ENCODE measurements at places on chromosomes 1 and 21.

DNA sequence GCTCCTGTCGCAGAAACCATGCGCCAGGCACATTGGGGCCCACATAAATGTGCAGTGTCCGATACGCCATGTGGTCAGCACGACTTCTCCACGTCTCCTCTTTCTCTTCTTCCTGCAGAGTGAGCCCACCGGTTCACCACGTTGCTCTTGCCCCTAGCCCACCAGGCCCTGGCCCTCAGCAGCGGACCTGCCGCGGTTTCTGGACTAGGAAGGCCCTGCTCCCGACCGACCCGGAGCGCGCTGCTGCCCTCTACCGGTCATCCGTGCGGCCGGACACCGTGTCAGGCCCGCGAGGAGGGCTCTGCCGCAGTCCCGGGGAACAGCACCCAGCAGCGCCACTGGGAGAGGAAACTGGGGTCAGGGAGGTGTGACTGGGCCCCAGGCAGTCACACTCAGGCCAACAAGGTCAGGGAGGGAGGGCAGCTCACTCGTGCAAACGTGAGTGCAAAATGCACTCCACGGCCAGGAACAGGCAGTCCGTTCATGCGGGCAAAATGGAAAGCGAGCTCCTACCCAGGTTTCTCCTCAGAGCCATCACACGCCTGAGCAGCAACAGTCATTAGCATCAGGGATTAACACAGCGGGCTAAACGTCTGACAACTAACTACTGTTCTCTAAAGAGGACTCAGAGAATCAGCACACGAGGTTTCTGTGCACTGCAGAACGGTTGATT is 13.7 kb downstream of the TLR5 start:
- peak; percentile 81 for DNase-seq

DNA sequence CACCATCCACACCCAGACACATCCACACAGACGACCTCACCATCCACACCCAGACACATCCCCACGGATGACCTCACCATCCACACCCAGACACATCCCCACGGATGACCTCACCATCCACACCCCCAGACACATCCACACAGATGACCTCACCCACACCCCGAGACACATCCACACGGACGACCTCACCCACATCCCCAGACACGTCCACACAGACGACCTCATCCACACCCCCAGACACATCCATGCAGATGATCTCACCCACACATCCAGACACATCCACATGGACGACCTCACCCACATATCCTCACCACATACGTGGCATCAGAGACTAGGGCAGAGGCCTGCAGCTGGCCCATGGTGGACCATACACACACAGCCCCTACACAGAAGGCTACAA is 14.7 kb upstream of the FABP3 start:
- no peak for DNase-seq

DNA sequence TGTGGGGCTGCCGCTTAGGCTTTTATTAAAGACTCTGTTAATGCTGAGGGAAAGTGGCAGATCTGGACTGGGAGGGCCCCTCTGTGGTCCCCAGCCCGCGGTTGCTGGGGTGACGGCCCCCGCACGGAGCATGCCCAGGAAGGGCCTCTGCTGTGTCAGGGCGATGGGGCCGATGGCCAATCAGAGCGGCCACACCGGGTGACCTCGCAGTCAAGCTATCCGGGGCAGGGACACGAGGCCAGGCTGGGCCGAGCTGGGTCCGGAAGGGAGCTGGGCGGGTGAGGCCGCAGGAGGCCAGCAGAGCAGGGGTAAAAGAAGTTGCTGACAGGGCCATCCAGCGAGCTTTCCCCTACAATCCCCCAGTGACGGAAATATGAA is 145.1 kb downstream of the CASZ1 start:
- no peak for DNase-seq

- DNase-seq: no peak
These were observed 108.2 kb downstream of the FOXD2 start for GRCh38 chr1:47545912-47546483.

DNA sequence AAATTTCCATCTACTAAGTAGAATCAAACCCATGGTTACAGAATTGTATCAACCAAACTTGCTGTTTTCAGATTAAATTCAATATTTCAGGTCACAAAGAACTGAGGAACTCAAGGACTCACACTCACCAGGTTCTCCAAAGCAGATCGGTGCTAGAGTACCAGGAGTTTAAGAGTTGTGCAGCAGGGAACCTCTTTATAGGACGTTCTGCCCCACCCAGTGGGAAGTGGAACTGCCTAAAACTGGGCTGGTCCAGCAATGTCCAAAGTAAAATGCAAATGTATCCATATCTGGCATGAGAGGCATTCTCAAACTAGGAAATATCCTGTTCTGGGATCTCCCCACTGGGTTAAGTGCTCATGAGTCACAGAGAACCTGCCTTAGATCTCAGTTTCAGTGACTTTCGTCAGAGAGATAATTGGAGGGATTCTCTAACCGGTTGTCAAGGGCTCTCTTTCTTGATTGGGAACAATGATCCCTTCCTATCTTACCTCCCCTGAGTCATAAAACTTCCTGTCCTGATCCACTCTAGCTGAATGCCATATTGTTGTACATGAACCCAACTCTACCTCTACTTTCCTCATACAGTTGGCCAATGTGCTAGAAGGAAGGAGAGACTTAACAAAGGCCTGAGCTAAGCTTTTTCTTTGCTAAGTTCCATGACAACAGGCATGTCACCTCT is at the start of gene SPRR2D:
TSS of gene SPRR2D (minus strand) at position 171 of the 682 bp plus-strand sequence. CDS start 774 bp downstream, outside the sequence.
- no peak for DNase-seq

GRCh38 chr21:16837321-16837720 is 675.5 kb upstream of the CXADR start:
- DNase-seq: no peak
